ENCODE measurements at places on chromosomes 7 and 10. TPM values are rescaled to one million over a fixed set of nuclear protein-coding genes. Genes with fewer than 3 reads are reported as not detected.

GRCh38 chr10:33395201-33395600 lies 60.7 kb upstream of the NRP1 start:
- no peak for DNase-seq
- no peaks in the 10 kb centered on the region for H3K36me3 ChIP-seq
- H3K27ac ChIP-seq = no peak overlapping the region
- H3K27me3 ChIP-seq = no peaks in the 10 kb centered on the region

GRCh38 chr7:7843972-7844371 lies 124.6 kb upstream of the GLCCI1 start:
- no peaks in the 10 kb centered on the region for H3K27me3 ChIP-seq
- no peak for DNase-seq
- no peaks in the 10 kb centered on the region for H3K36me3 ChIP-seq
- H3K4me3 ChIP-seq = no peak overlapping the region

Gene MBL2
- polyA plus RNA-seq = not detected

Gene MDFIC
- 5.0 TPM for polyA plus RNA-seq

Gene SNCG
- 4.3 TPM for polyA plus RNA-seq
